ENCODE measurements at places on chromosomes 16 and 17. TPM values are rescaled to one million over a fixed set of nuclear protein-coding genes. Genes with fewer than 3 reads are reported as not detected.

- H3K36me3 ChIP-seq = no peaks in the 10 kb centered on the region
- no peak overlapping the region for H3K27ac ChIP-seq
- no peak overlapping the region for H3K4me3 ChIP-seq
Observed at GRCh38 chr16:21647562-21648164, 4.7 kb downstream of the IGSF6 start.

- H3K27ac ChIP-seq = no peak overlapping the region
- no peak overlapping the region for H3K4me3 ChIP-seq
Observed at GRCh38 chr16:68283346-68283745, 19.0 kb downstream of the SLC7A6 start.

The MYO15A gene
- total RNA-seq = 0.31 TPM

- H3K36me3 ChIP-seq = no peaks in the 10 kb centered on the region
- no peaks in the 10 kb centered on the region for H3K4me1 ChIP-seq
- no peak for DNase-seq
- H3K4me3 ChIP-seq = no peak overlapping the region
Observed at GRCh38 chr16:7921345-7921744, 588.7 kb downstream of the RBFOX1 start.

The KRTAP9-2 gene
- not detected for total RNA-seq

- no peaks in the 10 kb centered on the region for H3K36me3 ChIP-seq
- H3K4me3 ChIP-seq = no peak overlapping the region
- no peaks in the 10 kb centered on the region for H3K4me1 ChIP-seq
- DNase-seq = no peak
- no peak overlapping the region for H3K27ac ChIP-seq
- no peaks in the 10 kb centered on the region for H3K27me3 ChIP-seq
Observed at GRCh38 chr16:86396422-86396821, 113.9 kb upstream of the FOXF1 start.

DNA sequence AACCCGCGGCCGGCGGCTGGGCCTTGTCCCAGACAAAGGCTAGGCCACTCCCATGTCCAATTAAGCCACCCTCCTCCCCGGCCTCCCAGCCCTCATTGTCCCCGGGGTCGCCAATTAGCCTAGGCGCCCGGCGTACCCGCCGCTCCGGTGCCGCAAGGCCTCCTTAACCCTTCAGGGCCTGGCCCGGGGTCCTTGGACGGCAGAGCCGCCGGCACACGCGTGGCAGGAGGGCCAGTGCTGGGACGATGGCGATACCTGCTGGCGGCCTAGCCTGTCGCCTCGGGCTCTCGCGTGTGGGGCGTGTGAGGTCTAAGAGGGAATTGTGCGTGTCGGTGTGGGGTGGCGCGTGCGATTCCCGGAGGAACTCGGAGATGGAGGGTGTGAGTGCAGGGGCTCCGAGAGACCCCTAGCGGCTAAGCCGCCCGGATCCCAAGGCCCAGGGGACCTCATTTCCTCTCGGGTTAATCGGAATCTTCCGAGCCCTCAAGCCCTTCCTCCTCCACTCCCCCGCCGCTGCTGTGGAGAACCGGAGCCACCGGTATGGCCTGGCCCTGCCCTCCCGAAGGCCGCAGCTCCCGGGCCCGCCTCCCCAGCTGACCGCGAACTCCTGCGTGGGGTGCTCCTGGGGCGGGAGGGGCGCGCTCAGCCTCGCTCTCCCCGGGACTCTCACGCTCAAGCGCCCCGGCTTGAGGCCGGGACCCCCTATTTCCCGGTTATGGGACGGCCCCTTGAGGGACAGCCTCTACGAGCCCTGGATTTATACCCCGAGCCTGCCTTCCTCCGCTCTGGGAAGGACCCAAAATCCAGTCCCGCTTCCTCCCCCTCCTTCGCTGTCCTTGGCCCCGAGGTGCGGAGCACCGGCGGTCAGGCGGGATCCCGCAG, 11.9 kb downstream of the TBX2 start:
- peak overlapping the region; percentile 61 for H3K4me3 ChIP-seq
- peaks cover 11% of the 10 kb centered on the region for H3K4me1 ChIP-seq
- no peak for DNase-seq
- peaks cover 39% of the 10 kb centered on the region for H3K27me3 ChIP-seq
- no peak overlapping the region for H3K27ac ChIP-seq
- no peaks in the 10 kb centered on the region for H3K36me3 ChIP-seq

The CYBA gene
- 237 TPM for total RNA-seq

The KRT40 gene
- total RNA-seq = not detected

The CEP295NL gene
- total RNA-seq = not detected
